Retinal pigment epithelial cell (primary cell): ENCODE measurements at places on chromosomes 5 and 9.

- DNase-seq: no peak
These were observed 35.5 kb upstream of the FUBP3 start for GRCh38 chr9:130543859-130544258.

- DNase-seq: no peak
These were observed 314.3 kb upstream of the CHD1 start for GRCh38 chr5:99243111-99243510.

GRCh38 chr9:19288081-19288480 lies 57.6 kb downstream of the DENND4C start:
- no peak for DNase-seq

DNA sequence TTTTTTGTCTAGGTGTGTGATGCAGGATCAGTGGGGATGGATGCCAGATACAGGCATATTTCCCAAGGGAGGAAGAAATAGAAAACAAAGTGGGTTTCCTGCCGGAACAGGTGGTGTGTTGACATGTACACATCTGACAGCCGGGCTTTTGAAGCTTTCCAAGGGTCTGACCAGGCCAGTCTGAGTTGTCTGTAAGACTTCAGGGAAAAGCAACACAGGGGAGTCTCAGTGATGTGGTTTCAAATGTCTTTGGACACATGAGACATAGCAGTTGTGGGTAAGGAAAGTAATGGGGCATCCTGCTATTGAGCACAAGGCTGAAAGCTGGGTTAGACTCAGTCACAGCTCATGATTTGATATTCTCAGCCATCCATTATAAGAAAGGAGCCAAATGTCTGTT lies 274.9 kb downstream of the PIK3R1 start:
- DNase-seq: no peak

- no peak for DNase-seq
These were observed 31.4 kb upstream of the BRD3 start for GRCh38 chr9:134099123-134099761.

- no peak for DNase-seq
These were observed 690.4 kb downstream of the SLCO4C1 start for GRCh38 chr5:101605700-101606099.

DNA sequence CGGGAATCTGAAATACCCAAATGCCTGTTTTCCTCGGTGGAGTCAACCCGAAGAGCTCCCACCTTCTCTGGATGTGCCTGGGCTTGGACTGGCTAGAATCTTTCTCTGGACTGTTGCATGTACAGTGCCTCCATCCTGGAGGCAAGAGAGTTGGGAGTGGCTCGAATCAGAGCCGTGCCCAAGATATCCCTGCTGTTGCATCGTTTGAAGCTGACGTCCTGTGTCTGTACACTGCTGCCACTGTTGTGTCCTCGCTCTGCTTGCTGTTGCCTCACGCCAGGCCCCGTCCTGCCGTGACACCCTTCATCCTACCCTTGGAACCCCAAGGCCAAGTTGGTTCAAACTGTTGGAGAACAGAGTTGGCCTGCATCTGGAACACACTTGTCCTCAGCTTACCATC lies 35.4 kb downstream of the FAXDC2 start:
- no peak for DNase-seq

DNA sequence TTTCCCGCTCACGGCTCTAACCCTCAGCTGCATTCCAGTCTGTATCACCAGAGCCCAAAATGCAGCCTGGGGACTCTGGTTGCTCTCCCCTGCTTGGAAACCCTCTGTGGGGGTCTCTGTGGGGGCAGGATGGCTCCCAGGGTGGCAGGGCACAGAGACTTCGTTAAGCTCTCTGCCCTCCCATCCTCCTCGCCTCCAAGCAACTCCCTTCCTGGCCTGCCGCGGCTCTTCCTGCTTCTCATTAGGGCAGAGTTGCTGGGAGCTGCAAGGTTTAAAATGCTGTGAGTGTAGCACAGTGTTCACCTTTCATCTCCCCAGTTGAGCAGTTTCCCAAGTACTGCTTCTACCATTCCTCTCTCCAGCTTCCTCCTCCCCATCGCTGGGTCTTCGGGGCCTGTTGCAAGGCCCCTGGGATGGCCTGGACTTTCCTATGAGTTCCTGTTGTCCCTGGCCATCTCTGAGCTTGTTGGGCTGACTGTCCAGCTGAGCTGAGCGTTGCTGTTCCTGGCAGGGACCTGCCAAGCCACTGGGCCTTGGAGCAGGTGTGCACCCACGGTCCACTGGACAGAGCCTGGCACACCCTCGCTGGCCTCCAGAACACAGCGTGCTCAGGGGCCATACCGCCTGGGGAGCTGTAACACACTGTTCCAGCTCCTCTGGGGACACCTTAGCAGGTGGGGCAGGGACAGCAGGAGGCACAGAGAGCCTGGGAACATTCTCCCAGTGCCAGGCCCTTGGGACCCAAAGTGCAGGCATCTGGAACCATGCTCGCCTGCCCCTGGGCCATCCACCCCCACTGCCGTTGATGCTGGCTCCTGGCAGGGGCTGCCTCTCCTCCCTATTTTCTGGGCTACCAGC lies 188.4 kb downstream of the C9orf50 start:
- DNase-seq: no peak
